ENCODE measurements at places on chromosomes 2 and 18. TPM values are rescaled to one million over a fixed set of nuclear protein-coding genes. Genes with fewer than 3 reads are reported as not detected.

GRCh38 chr18:9905401-9905922 lies 8.4 kb upstream of the VAPA start:
- no peak for DNase-seq

DNA sequence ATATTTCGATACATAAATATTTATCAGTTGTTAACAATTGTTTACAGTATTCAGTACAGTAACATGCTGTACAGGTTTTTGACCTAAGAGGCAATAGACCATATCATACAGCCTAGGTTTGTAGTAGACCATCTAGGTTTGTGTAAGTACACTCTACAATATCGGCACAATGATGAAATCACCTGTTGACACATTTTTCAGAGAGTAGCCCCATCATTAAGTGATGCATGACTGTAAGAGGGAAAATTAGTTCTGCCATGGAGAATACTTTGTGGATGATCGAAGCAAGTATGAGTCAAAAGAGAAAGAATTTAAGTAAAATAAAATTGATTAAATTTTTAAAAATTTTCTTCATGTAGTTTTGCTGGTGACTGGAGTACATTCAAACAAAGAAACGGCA lies 32.6 kb downstream of the VIT start:
- DNase-seq = no peak

- DNase-seq = no peak
These were observed 110.0 kb upstream of the ARL4C start for GRCh38 chr2:234606896-234607295.

GRCh38 chr2:1617425-1618021 lies 126.8 kb downstream of the PXDN start:
- DNase-seq = no peak

- peak; percentile 13 for DNase-seq
These were observed 59.0 kb downstream of the BIN1 start for GRCh38 chr2:127047716-127048617.

DNA sequence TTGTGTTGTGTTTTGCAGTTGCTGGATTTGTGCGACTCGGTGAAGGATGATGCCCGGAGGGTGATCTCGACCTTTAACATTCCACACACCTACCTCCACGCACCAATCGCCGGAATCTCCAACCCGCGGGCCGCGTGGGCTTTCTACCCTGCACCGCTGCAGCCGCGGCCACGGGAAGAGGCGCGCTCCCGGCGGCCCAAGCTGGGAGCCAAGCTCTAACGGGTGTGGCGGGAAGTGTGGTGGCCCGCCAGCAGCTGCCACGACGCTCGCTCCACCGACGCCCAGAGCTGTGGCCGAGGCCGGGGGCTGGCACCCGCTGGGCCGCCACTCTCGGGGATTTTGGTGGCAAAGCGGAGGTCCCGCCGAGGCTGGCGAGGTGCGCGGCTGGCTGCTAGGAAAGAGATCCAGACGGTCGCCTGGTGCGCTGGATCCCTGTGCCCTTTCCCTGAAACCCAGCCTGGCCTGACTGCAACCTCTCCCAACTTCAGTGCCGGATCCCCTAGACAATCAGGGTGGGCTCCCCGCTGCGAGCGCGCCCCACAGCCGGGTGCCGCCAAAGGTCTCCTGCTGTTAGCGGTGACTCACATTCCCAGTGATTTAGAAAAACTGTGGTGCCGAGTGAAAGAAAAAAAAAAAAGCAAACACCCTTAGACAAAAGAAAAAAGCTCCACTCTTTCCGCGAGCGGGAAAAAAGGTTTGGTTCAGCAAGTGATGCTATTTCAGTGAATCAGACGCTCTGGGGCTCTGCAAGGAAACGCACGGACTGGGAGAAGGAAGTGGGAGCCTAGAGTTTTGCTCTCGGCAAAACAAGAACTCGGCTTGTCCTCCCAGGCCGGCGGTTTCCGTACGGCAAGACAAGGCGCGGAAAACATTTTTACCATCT lies 2.9 kb upstream of the BCL2L11 start:
- DNase-seq = peak; percentile 70

- no peak for DNase-seq
These were observed 56.4 kb upstream of the HAAO start for GRCh38 chr2:42848726-42849290.

DNA sequence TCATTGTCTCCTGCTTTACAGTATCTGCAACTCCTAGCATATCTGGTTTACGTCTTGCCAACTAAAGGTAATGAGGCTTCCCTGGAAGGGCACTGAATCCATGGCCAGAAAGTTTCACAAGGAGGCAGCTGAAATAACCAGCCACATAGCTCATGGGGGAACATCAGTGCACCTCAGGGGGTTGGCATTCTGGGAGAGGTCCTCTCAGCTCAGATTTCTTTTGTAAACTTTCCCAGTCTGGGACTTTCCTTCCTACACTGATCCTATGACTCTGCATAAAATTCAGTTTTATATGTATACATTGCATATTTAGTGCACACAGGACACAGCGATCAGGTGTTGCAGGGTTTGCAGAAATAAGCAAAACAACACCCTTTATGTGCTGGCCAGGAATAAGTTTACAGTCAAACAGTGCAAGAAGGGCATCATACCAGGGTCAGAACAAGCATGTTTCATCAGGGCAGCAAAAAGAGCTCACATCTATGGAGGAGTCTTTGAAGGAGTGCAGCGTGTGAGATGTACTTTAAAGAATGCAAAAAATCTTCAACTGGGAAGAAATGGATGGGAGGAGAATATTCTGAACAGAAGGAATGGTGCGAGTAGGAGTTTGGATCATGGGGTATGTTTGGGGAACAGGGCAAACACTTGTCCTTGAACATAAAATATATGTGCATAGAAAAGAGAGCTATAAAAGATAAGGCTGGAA lies 240.6 kb upstream of the RAB12 start:
- no peak for DNase-seq

GRCh38 chr2:203623096-203623495 lies 83.3 kb upstream of the CD28 start:
- no peak for DNase-seq

- no peak for DNase-seq
These were observed 356.1 kb upstream of the ZC3H15 start for GRCh38 chr2:186129767-186130581.

DNA sequence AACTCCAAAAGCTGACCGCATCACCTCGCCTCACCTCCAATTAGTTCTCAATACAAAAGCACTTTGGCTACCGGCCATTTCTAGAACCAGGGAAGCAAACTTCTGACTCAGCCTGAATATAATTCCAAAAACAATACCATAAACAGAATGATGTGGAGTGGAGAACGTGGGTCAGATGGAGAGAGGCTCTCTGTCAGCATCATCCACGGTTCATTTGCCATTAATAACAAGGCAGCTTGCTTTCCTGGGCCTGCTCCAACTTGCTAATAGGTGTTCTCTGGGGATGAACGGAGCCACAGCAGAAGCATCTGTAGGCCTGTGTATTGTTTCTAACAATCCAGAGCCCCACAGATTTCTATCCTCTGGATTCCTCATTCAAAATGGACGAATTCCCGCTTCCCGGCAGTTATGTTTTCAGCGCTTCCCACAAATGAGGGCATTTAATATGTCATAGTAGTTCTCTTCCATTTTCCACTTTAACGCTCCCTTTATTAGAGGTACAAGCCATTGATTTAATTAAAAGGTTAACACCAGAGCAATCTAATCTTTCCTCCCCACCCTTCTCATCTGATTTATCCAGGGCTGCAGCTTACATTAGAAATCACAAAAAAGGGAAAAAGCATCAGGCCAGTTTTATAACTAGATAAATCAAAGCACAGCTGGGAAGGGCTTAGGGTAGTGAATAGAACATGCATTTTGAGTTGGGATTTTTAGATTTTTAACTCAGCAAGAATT lies 23.2 kb upstream of the CNTNAP5 start:
- peak; percentile 82 for DNase-seq

GRCh38 chr2:67867735-67868134 lies 195.1 kb downstream of the C1D start:
- DNase-seq = no peak

GRCh38 chr2:8800821-8801220 lies 36.6 kb downstream of the KIDINS220 start:
- no peak for DNase-seq

- DNase-seq = no peak
These were observed 25.5 kb downstream of the TWIST2 start for GRCh38 chr2:238873381-238873801.

- no peak for DNase-seq
These were observed 186.1 kb upstream of the STON1 start for GRCh38 chr2:48343571-48344440.

GRCh38 chr2:197309691-197310231 lies 819 bp downstream of the ANKRD44 start:
- DNase-seq = peak; percentile 49

DNA sequence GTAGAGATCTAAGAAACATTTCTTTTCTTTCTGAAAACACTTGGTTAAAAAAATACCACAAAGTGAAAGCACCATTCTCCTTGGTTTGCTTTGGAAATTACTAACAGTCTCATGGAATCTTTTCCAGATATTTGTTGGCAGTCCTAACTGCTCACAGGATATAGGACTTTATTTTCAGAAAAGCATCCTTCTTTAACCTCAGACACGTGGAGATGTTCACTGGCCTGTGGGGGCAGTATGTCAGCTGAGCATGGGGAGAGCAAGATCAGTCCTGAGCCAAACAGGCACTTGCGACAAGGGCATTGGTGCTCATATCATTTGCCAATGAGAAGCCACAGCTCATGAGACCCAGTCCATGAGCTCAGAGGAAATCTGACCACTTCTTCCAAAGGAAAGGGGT lies 371.9 kb downstream of the NBAS start:
- peak; percentile 66 for DNase-seq

Gene RAB27B
- 0.80 TPM for total RNA-seq

Gene AP1S3
- 0.31 TPM for total RNA-seq

Gene SLC11A1
- total RNA-seq = 0.49 TPM

Gene TUBA3E
- not detected for total RNA-seq

Gene FAM237A
- not detected for total RNA-seq

Gene NGEF
- total RNA-seq = 1.5 TPM

Gene PRSS56
- 2.6 TPM for total RNA-seq

Gene GALNT14
- 1.5 TPM for total RNA-seq

Gene RAX
- total RNA-seq = not detected

Gene NFATC1
- total RNA-seq = 7.0 TPM

Gene LIMS2
- 7.7 TPM for total RNA-seq

Gene REG3A
- not detected for total RNA-seq

Gene AGXT
- 0.13 TPM for total RNA-seq

Data from muscle of leg (tissue), 16 donors.